ENCODE measurements at places on chromosomes 7 and 10.

DNA sequence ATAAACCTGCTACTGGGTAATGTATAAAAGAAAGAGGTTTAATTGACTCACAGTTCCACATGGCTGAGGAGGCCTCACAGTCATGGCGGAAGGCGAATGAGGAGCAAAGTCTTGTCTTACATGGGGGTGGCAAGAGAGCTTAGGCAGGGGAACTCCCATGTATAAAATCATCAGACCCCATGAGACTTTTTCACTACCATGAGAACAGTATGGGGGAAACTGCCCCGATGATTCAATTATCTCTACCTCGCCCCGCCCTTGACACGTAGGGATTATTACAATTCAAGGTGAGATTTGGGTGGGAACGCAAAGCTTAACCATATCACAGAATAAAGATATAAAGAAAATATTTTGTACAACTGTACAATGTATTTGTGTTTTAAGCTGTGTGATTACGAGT lies 39.4 kb upstream of the PLCE1 start:
- no peak for DNase-seq

DNA sequence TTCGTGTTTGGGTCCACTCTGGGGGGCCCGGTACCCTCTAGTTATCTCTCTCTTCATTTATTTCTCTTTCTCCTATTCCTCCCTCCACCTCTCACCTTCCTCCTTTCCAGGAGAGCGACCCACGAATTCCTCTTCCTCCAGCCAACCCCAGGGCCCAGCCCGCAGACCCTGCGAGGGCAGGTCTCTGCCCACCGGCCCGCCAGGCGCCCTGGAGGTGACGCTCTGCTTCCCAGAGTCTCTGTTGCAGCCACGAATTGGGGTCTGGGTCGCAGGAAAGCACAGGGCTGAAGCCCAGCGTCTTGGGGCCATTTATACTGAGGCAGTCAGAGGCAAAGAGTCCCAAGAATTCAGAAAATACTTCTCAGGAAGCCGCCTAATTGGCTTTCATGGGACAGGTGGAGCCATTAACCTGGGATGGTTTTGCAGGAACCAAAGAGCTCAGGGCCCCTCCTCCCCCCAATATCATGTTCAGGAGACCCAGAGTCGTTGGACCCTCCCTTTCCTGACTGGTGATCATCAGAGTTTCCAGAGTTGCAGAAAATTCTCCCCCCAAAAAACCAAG lies 2.7 kb upstream of the EN2 start:
- no peak for DNase-seq

DNA sequence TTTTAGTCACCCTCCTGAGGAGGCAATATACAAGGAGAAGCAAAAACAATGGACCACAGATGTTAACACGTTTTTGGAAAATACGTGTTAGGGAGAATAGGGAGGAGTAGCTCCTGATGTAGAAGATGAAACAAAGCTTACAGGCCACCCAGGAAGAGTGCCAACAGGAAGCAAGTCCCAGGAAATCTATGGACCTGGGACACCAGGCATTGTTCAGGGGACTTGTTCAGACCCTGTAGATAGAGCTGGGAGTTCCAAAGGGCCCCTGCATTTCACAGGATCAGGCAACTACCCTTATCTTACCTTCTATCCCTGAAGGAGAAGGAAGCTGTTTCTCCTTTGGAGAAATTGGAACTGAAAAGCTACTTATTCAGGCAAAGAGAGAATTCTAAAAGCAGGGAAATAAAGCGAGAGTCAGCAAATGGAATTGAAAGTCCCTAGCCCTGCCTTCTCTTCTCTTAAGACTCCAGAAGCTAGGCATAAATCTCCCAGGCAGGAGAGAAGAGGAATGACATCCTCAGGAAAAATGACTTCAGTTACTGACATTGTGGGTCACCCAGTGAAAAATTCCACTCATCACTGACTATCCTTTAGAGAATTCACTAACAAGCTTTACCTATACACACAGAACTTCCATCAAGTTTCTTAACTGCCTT lies 77.7 kb upstream of the FAM3C start:
- no peak for DNase-seq

DNA sequence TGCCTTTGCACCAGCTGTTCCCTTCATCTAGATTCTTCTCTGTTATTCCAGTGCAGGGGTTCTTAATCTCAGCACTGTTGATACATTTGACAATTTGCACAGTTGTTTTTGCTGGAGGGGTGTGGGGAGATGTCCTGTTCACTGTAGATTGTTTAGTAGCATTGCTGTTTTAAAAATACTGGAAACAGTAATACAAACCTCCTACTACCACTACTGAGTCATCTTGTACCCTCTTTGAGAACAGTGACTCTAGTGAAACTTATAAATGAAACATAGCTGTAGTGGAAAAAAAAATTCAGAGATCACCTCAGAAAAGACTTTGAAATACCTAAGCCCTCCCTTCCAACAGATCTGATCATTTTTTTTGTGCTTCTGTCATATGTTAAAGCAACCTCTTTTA lies 154.8 kb upstream of the TMEM196 start:
- no peak for DNase-seq

All from suppressor macrophage treated with lipopolysaccharide for 4 hours (primary cell).